ENCODE measurements at places on chromosomes 16 and 17. TPM values are rescaled to one million over a fixed set of nuclear protein-coding genes. Genes with fewer than 3 reads are reported as not detected.

IGFALS gene
- total RNA-seq, result not detected

ADAD2 gene
- total RNA-seq, result 0.60 TPM

EPX gene
- total RNA-seq, result not detected

GALR2 gene
- total RNA-seq, result not detected

KRTAP1-1 gene
- total RNA-seq, result not detected

CDH5 gene
- 40.8 TPM for total RNA-seq

LLGL1 gene
- 13.2 TPM for total RNA-seq

SDR42E2 gene
- not detected for total RNA-seq

CRHR1 gene
- total RNA-seq, result not detected

CES1 gene
- 43.9 TPM for total RNA-seq

SYNGR3 gene
- 0.62 TPM for total RNA-seq

HAPSTR1 gene
- 45.5 TPM for total RNA-seq

TNFSF13 gene
- total RNA-seq, result 19.9 TPM

ERN2 gene
- total RNA-seq, result 0.28 TPM

TMEM98 gene
- 41.5 TPM for total RNA-seq

ASPA gene
- 5.5 TPM for total RNA-seq

CDRT15 gene
- not detected for total RNA-seq

GRAPL gene
- 1.8 TPM for total RNA-seq

Data from right cardiac atrium (tissue), 5 donors.